Suppressor macrophage treated with lipopolysaccharide for 1 hour (primary cell): ENCODE measurements at places on chromosomes 6 and 20.
A peak's percentile ranks its signal among the peaks of the same experiment; 100 is the strongest.

GRCh38 chr6:51868591-51869355 lies 218.6 kb downstream of the PKHD1 start:
- no peak for DNase-seq

GRCh38 chr6:42392833-42393232 lies 58.9 kb downstream of the TRERF1 start:
- DNase-seq = no peak

GRCh38 chr6:49739423-49739822 lies 4.8 kb downstream of the CRISP3 start:
- DNase-seq = no peak

GRCh38 chr6:158843751-158844683 lies 24.8 kb upstream of the EZR start:
- no peak for DNase-seq

DNA sequence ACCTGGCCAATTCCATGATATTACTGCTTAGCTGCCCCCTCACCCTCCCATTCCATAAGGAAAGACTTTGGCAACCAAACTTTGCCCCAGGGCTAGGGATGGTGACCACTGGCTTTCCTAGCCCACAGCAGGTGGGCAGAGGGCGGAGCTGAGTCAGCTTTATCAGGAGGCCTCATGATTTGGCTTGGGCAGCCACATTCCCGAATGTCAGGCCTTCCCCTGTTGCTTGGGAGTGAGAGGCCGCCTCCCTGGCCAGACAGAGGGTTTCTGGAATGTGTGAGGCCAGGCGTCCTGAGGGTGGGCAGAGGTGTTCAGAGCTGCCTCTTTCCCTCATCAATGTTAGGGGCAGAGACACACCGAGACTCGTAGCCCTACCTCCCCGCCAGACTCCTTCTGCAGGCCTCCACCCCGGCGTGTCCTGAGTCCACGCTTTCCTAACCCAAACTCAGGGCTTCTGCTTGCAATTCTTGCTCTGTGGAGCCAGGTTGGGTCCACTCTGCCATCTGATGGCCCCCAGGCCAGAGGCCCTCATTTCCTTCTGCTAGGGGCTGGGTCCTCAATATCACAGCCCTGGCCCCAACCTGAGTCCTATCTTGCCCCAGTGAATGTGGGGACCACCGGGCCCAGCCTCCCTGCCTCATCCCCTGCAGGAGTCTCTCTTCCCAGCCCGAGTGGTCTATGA lies 19.3 kb downstream of the UQCC2 start:
- DNase-seq = no peak

- DNase-seq = no peak
Observed at GRCh38 chr6:150145427-150145826, 2.6 kb downstream of the PPP1R14C start.

DNA sequence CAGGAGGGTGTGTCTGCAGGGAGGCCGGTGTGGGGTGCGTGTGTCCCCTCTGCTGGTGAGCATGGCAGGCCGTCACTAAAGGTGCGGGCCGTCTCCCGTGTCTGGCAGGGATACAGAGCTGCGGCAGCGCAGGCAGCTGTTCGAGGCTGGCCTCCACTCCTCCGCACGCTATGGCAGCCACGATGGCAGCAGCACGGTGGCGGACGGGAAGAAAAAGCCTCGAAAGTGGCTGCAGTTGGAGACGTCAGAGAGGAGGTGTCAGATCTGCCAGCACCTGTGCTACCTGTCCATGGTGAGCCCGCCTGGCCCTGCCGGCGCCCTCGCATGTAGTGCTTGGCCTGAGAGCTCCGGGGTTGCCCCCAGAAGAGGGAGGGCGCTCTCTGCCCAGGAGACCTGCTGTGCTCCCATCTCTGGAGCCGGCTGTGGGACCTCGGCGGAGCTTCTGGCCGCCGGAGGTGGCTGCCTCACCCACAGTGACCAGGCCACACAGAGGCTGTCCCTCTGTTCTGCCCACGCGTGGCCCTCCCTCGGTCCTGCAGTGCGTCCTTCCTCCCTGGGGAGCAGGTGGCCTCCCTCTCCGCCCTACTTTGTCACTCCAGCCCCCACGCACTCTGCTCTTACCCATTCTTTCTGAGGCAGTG lies 149.6 kb downstream of the DTNBP1 start:
- no peak for DNase-seq

DNA sequence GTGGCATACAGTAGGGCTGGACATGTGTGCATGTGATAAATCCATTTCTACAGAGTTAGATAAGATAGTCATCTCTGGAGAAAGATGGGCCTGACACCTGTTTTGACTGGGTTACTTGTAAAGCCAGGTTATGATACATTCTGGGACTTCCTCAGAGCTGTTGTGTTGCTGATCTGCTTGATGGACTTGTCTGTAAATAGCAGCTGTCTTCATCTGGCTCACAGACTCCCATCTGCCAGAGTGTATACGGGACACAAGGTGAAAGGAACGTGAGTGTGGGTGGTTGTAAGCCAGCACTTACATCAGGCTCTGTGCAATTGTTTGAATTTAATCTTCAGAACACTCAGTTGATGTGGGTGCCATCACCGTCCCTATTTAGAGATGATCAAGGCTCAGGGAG lies 49.8 kb downstream of the ZDHHC14 start:
- DNase-seq = no peak

GRCh38 chr6:104483225-104483834 lies 376.4 kb downstream of the HACE1 start:
- DNase-seq = peak; percentile 24

DNA sequence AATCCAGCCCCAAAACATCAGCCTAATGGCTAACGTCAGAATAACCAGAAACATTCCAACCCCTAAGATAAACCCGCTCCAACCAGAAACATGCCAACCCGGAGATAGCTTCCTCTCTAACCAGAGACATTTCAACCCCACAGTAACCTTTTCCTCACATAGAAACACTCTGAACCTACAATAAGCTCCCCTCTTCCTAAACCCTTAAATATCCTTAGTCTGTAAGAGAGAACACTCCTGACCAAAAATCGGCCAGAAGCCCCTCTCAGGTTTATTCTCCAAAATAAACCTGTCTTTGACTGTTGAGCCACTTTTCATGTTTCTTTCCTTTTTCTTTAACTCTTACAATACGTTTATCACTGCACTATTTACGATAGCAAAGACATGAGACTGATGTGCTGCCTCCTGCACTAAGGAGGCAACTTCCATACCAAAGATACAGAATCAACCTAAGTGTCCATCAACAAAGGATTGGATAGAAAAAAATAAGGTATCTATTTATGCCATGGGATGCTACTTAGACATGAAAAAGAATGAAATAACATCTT lies 5.0 kb upstream of the GABRR2 start:
- no peak for DNase-seq

- DNase-seq = no peak
Observed at GRCh38 chr20:57040924-57041323, 225.5 kb downstream of the BMP7 start.

GRCh38 chr6:53959717-53960116 lies 151.5 kb upstream of the MLIP start:
- no peak for DNase-seq

DNA sequence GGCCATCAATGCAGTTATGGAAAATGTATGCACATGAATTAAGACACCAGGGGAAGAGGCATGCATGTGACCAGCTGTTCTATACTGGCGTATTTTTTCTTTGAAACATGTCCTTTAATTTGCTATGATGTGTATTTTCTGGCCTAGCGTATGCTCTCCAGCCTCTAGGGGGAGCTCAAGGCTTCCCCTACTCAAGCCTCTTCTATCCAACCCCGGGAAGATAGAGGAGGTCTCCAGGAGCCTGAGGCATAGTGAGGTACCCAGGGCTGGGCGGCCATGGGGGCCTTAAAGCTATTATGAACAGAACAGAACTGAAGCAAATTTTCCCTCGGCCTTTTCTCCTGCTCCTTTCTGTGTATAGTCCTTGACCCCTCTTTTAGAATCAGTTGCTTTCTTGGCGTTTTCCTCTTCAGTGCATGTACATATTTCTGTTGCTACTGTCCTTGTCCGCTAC lies 528.9 kb downstream of the MAFB start:
- peak; percentile 83 for DNase-seq

DNA sequence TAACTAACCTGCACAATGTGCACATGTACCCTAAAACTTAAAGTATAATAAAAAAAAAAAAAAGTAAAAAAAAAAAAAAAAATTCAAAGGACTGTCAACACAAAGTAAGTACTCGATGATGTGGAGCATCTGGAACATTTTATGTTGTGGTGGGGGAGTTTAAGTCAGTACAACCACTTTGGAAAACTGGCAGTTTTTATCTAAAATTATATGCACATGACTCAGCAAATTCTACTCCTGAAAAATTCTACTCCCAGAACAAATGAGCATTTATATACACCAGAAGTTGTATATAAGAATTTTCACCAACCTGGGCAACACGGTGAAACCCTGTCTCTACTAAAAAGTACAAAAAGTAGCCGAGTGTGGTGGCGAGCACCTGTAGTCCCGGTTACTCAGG lies 36.9 kb upstream of the CCDC28A start:
- DNase-seq = no peak

DNA sequence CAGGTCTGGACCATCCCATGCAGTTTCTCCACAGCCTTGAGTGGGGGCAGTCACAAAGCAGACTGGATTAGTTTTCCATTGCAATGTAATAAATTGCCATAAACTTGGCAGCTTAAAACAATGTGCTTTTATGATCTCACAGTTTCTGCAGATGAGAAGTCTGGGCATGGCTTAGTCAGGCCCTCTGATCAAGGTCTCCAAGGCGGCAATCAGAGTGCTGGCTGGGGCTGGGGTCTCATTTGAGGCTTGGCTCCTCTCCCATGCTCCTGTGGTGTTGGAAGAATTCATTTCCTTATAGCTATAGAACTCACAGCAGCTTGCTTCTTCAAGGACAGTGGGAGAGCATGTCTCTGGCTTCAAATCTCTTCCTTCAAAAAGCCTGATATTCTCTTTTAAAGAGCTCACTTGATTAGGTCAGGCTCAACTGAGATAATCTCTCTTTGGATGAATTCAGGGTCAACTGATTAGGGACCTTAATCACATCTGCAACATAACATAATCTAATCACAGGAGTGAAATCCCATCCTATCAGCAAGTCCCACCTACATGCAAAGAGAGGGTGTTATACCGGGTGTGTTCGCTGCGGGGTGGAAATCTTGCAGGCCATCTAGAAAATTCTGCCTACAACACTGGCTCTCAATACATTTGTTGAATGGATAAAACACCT lies 77.4 kb upstream of the SULF2 start:
- DNase-seq = no peak

GRCh38 chr6:157630463-157631080 lies 192.5 kb upstream of the SNX9 start:
- no peak for DNase-seq

DNA sequence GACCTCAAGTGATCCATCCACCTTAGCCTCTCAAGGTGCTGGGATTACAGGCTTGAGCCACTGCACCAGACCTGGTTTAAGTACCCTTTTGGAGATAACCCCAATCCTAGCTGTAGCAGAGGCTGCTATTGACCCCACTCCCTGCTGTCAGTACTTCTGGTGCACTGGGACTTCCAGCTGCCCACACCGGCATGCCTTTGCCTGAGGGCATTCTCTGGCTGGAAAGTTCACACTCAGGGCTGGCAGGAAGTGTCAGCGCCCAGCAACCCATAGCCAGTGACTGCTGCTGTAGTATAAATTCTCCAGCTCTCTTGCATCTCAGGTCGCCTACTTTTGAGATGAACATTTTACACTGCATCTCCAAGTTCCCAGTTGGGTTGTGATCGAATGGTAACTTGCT lies 75.3 kb downstream of the UTRN start:
- DNase-seq = peak; percentile 46

GRCh38 chr6:44702292-44702691 lies 314.8 kb downstream of the CDC5L start:
- no peak for DNase-seq
